ENCODE measurements at places on chromosomes 11 and 22. TPM values are rescaled to one million over a fixed set of nuclear protein-coding genes. Genes with fewer than 3 reads are reported as not detected.

The SLC22A12 gene
- total RNA-seq: not detected

DNA sequence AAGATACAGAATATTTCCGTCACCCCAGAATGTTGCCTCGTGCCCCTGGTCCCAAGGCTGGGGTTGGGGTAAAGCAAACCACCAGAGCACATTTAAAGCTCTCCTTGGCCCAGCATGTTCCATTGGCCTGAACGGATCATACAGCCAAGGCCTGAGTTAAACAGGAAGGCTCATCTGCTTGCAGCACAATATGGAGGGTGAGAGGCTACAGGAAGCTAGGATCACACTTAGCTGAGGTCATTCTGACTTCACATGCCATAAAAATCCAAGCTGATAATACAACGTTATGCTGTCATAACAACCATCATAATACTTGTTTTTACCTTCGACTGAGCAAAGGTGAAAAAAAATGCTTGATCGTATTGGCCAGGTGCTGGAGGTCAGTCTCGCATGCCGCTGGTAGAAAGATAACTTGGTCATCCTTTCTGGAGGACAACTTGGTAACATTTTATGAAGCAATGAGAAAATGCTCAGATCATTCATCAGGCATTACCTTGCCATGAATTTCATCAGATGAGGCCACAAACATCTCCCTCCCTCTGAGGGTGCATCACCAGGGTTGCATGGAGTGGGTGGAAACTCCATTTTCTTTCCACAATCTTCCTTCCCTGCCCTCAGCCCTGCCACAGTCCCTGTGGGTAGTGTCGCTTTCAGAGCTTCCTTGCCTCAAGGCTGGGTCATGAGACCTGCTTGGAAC lies 31.9 kb upstream of the RTL6 start:
- no peak for DNase-seq

- DNase-seq: peak; percentile 48
These were observed 91.5 kb downstream of the ABTB2 start for GRCh38 chr11:34266090-34266912.

DNA sequence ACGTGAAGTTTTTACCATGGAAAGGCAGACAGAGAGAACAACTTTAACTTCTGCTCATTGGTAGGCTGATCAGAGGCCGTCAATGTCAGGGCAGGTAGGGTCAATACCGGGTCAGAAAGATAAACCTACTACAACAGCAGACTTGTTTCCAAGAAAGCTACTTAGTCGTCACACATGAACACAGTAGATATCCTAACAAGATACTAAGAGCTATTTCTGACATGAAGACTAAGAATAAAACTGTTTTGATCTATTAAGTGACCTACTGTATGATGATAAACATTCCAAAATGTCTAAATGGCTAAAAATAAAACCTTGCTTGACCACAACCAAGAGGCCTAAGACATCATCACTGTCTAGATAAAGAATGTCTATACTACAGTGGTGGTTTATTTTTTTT lies 231.3 kb downstream of the CADM1 start:
- DNase-seq: no peak

DNA sequence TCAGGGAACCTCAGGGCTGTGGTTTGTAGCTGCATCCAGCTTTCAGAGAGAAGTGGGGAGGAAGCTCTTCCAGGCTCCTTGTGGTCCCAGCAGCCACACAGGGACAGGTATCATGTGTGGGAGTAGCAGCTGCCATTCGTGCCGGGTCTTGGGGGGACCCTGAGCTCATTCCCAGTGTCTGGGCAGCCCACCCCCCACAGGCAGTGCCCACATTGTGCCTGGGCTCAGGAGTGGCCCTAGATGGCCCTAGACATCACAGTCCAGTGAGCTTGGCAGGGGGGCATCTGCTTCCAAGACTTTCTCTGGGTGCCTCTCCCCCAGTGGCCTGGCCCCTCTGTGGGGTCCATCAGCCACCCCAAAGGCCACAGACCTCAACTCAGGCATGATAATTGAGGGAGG lies 619.7 kb downstream of the BRD1 start:
- DNase-seq: no peak

The SYT8 gene
- total RNA-seq: 3.4 TPM

The HOATZ gene
- total RNA-seq: not detected
